WTC11 (cell line): ENCODE measurements at places on chromosomes 7 and 10. TPM values are rescaled to one million over a fixed set of nuclear protein-coding genes. Genes with fewer than 3 reads are reported as not detected.

- H3K36me3 ChIP-seq, result no peaks in the 10 kb centered on the region
- no peak overlapping the region for H3K27ac ChIP-seq
- H3K27me3 ChIP-seq, result peaks cover 32% of the 10 kb centered on the region
- DNase-seq, result no peak
Measured at GRCh38 chr7:70674571-70675010, 457.4 kb upstream of the GALNT17 start.

- no peaks in the 10 kb centered on the region for H3K27me3 ChIP-seq
- H3K4me1 ChIP-seq, result no peaks in the 10 kb centered on the region
- no peak overlapping the region for H3K4me3 ChIP-seq
- H3K27ac ChIP-seq, result no peak overlapping the region
Measured at GRCh38 chr7:33511778-33512177, 382.4 kb downstream of the BBS9 start.

The TAC1 gene
- total RNA-seq, result 0.42 to 0.98 TPM (median 0.50 TPM) in 3 replicates

- H3K36me3 ChIP-seq, result peaks cover 9% of the 10 kb centered on the region
- no peak for DNase-seq
- H3K4me1 ChIP-seq, result peaks cover 46% of the 10 kb centered on the region
- H3K27me3 ChIP-seq, result no peaks in the 10 kb centered on the region; the same call in 1 of the 2 replicates
Measured at GRCh38 chr10:1299041-1299726, 243.0 kb downstream of the WDR37 start.

The TMEM229A gene
- total RNA-seq, result 0.27 to 0.74 TPM (median 0.41 TPM) in 3 replicates

GRCh38 chr7:96114190-96114589, 207.7 kb downstream of the SLC25A13 start:
- H3K27me3 ChIP-seq, result peaks cover 3% of the 10 kb centered on the region; the same call in 1 of the 2 replicates
- H3K4me3 ChIP-seq, result no peak overlapping the region
- no peak overlapping the region for H3K27ac ChIP-seq
